Gastrocnemius medialis (tissue), 4 donors: ENCODE measurements at places on chromosomes 12 and 14.

GRCh38 chr12:63103494-63104131 is 47.4 kb downstream of the AVPR1A start:
- DNase-seq = no peak

DNA sequence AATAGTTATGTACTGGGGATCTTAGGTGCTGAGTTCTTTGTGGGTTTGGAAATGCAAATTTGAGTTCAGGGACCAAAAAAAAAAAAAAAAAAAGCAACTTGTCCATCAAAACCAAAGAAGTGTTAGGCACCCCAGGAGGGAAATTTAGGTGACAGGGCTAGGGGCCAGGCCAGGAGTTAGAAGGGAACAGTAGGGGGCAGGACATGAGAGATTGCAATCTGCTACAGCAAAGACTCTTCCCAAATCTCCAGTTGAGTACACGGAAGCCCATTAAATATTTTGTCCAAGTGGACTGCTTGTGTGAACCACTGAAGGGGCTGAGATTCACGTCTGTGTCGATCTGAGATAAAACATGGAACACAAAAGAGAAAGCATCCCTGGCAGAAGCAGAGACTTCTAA is 52.8 kb downstream of the TSPAN19 start:
- no peak for DNase-seq

- no peak for DNase-seq
These were observed 44.5 kb downstream of the HECTD1 start for GRCh38 chr14:31162910-31163649.

DNA sequence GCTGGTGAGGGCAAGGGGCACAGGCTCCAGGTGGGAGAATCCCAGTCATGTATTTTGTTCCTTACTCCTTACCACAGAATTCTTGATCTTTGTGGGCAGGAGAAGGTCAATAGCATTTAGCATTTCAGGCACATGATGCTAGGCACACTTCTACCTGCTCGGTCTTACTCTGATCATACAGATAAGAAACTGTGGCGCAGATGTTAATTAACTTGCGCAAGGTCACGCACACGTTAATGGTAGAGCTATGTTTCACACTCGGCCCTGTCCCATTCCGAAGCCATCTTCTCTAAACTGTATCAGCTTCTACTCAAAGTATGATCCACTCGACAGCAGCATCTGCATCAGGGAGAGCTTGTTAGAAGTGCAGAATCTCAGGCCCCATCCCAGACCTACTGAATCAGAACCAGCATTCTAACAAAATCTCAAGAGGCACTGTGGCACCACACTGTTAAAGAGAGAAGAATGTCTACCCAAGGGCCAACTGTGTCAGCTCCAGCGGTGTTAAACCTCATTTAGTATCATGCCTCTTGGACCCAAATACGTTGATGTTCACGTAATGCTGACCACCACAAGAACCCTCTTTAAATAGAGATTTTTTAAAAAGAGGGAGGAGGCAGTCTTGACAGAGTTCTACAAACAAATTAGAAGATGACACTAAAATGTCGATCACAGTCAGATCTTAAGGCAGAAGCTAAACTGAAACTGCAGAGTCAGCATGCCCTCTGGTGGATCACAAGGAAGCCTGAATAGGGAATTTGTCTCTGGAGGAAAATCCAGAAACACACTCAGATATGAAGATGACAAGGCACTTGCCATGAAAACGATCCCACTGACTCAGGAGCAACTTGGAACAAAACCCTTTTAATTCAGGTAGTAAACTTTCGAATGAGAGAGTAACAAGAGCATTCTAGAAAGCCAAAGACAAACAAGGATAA is 7.3 kb downstream of the STXBP6 start:
- DNase-seq = no peak

- DNase-seq = peak; percentile 19
These were observed 49.8 kb upstream of the USP15 start for GRCh38 chr12:62210422-62210821.

DNA sequence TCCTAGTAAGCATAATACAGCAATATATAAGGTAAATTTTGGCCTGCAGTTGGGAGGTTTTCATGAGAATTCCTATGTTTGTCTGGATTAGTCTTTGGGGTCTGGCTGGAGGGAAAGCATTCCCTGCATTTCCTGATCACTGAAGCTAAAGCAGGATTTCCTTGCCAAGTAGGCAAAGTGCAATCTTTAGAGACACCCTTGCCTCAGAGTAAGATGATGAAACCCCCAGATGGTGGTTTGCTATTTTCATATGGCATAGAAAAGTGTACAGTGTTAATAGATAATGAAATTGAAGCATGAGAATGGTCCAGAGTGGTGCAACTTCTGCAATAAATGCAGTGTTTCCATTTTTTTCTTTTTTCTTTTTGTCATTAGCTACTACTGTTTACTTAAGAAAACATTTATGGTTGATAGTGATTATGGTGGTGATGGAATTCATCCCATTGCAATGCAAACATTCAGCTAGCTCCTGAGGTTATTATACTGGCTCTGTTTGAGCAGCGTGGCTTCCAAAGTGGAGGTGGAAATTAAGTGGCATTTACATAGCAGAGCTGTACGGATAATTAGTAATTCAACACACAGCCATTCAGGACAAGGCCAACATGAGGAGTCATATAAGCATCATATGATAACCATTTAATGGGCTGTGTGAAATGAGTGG is 276.3 kb downstream of the DUSP6 start:
- no peak for DNase-seq

DNA sequence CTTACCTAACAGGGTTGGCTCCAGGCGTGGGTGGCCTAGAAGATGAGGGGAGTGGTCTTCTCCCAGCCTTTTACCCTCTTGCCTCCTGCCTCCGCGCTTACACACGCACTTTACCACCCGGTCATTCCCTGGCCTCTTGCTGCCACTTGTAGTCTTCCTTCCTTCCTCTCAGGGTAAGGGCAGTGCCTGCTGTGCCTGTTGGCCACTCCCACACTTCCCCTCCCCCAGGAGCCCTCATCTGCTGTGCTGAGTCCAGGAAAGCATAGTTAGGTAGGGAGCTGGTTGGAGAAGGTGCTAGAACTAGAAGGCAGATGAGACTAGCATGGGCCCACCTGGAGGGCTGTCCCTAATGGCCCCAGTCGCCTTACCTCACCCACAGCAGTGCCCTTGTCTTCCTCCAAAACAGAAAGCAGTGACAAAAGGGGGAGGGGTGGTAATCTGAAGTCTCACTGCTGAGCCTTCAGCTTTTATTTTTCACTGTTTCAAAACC is 54.3 kb upstream of the SRSF5 start:
- DNase-seq = no peak

DNA sequence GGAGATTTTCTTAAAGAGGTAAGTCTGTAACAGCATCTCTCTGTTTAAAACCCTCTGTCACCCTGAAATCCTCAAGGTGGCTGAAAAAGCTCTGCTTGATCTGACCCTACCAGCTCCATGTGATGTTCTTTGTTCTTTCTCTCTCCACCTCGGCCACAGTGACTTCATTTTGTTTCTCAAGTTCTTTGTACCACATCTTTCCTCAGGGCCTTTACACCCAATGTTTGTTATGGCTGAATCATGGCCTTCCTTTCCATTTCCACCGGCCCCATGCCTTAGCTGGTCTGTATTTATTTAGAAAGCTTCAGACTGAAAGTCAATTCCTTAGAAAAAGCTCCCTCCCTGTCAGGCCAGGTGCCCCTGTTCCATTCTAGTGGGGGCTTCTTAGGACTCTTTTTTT is 431.2 kb downstream of the NAV3 start:
- no peak for DNase-seq

DNA sequence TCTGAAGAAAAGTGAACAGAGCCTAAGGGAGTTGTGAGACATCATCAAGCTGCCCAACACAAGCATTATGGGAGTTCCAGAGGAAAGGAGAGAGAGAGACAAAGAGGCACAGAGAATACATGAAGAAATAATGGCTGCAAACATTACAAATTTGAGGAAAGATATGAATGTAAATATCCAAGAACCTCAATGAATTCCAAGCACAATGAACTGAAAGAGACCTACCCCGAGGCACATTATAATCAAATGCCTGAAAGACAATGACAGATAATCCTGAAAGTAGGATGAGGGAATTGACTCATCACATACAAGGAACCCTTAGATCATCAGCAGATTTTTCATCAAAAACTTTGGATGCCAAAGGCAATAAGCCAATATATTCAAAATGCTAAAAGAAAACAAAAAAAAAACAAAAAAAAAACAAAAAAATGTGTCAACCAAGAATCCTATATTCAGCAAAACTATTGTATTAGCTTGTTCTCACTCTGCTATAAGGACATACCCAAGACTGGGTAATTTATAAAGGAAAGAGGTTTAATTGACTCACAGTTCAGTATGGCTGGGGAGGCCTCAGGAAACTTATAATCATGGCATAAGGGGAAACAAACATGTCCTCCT is 37.8 kb downstream of the BCL2L14 start:
- DNase-seq = no peak

DNA sequence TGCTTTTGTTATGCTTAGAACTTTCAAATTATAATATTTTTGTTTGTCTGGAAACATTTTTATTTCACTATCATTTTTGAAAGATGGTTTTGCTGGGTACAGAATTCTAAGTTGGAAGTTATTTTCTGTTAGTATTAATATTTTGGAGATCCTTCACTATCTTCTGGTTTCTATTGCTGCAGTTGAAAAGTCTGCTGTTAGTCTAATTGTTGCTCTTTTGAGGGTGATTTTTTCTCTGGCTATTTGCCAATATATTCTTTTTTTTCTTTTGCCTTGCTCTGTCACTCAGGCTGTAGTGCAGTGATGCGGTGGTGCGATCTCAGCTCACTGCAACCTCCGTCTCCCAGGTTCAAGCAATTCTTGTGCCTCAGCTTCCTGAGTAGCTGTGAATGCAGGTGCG is 28.2 kb upstream of the ARID2 start:
- no peak for DNase-seq

- DNase-seq = no peak
These were observed 187.5 kb upstream of the TMEM132C start for GRCh38 chr12:128079446-128079845.

DNA sequence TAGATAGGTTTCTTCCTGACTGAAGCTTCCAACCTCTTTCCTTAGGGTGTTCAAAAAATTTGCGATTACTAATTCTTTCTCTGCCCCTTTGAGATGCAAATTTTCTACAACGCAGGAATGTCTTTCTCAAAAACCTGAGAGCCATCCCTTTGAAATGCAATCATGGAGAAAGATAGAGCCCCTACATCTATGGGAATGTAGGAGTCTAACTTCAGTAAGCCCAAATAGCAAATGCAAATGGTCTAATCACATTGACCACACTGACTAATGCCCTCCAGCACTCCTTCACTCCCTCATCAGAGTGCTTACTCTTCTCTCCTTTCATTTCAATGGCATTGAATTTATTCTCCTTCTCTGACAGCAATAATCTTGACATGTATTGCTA is 107.1 kb downstream of the SLC6A15 start:
- DNase-seq = no peak

DNA sequence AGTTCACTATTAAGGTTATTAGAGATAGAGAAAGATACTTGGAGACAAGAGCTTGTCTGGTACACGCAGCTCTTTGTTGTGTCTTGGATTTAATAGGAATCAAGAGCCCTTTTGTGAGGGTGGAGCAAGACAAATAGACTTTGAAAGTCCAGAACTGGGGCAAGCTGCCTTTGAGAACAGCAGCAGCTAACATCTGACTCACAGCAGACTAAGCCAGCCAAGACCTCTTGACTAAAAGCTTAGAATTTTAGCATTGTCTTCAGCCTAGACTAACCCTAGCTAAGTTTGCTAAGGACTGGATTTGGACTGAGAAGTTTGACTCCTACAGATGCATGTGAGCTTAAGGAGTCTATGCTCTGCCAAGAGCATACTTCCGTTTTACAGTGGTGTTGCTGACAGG is 201.9 kb upstream of the RBM19 start:
- no peak for DNase-seq

GRCh38 chr14:72706485-72706884 is 187.4 kb downstream of the DPF3 start:
- no peak for DNase-seq

DNA sequence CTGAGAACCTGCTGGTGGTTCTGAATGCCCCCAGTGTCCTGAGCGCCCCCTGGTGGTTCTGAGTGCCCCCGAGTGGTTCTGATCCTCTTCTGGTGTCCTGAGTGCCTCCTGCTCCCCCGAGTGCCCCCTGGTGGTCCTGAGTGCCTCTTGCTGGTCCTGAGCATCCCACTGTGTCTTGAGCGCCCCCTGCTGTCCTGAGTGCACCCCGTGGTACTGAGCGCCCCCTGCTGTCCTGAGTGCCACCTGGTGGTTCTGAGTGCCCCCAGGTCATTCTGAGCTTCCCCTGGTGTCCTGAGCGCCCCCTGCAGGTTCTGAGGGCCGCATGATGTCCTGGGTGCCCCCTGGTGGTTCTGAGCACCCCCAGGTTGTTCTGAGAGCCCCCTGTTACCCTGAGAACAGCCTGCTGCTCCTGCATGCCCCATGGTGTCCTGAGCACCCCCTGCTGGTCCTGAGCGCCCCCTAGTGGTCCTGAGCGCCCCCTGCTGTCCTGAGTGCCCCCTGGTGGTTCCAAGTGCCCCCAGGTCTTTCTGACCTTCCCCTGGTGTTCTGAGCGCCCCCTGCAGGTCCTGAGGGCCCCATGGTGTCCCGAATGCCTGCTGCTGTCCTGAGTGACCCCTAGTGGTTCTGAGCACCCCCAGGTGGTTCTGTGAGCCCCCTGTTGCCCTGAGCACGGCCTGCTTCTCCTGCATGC is 1165.4 kb downstream of the TMEM121 start:
- DNase-seq = no peak

DNA sequence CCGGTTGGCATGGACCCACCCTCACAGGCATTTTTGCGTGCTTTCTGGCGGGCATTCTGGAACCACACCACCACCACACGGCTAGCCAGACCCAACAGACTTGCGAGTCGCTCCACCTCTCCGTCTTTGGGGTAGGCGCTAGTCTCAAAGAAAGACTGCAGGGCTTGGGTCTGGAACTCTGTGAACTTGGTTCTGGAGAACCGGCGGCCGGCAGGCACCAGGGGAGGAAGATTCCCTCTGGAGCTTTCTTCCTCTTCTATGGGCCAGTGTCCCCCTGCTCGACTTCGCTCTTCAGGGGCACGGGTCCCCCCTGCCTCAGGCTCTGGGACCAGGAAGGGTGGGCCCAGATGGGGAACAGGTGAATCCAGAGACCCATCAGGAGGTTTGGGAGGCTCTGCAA is 26.6 kb downstream of the ZFHX2 start:
- no peak for DNase-seq

- no peak for DNase-seq
These were observed 889.3 kb downstream of the BCL11B start for GRCh38 chr14:98382662-98383061.

DNA sequence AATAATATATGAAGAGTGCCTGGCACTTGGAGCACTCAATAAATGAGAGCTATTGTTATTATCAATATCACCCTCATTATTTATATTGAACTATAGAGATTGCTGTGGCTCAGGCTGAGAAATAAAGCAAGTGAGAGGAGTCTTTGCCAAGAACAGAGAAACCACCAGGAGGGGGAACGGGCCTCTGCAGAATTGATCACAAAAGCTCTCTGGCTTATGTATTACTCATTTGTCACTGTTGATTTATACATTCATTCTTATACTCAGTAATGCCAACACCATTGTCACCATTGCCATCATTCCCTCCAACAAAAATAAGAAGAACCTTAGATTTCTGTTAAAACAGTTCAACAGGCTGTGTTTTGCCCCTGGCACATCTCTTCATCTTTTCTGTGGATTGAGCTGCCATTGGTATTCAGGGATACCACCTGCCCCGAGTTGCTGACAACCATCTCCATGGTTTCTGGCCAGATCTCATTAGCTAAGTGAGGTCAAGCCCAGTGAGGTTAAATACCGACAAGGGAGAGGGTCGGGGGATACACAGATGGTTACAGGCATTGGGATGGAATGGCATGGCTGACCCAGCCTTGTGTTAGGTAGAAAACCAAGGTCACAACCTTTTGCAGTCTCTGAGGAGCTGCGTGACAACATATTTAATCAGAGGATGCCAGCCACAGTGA is 21.8 kb upstream of the PCNX1 start:
- no peak for DNase-seq
